ENCODE measurements at places on chromosomes 12 and 14.

DNA sequence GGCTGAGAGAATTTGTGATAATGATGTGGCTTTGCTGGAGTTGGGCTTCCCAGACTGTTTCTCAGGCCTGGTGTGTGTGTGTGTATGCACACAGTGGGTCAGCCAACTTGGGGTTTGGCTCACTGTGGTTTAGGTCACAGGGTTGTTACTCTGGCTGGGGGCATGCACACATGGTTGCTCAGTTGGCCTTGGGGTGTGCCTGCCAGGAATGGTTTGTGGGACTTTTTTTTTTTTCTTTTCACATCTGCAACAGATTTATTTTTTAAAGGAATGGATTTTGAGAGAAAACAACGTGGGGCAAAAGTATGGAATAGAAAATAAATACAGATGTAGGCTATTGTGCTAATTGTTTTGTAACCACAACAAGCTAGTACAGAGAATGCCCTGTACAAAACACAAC lies 25.0 kb upstream of the GTF2A1 start:
- no peak for DNase-seq

- DNase-seq = no peak
Observed at GRCh38 chr14:59116984-59117415, 71.5 kb upstream of the DAAM1 start.

GRCh38 chr12:109995361-109995685 lies 845 bp downstream of the GIT2 start:
- DNase-seq = no peak

GRCh38 chr14:62123961-62124360 lies 361.7 kb downstream of the SNAPC1 start:
- DNase-seq = no peak

- no peak for DNase-seq
Observed at GRCh38 chr12:80116735-80117134, 17.4 kb downstream of the OTOGL start.

- no peak for DNase-seq
Observed at GRCh38 chr12:2804393-2805142, 7.9 kb upstream of the ITFG2 start.

GRCh38 chr14:93906341-93907329 lies 20.5 kb upstream of the FAM181A start:
- peak; percentile 23 for DNase-seq

DNA sequence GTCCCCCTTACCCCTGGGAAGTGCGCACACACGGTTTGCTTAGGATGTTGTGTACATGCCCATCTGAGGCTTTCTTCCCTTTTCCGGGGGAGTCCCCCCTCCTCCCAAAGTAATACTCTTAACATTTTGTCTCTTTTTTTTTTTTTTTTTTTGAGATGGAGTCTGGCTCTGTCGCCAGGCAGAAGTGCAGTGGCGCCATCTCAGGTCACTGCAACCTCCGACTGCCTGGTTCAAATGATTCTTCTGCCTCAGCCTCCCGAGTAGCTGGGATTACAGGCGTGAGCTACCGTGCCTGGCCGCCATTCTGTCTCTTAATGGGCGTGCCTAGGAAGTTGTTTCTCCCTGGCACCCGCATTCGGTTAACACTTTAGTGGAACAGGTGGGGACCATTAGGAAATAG lies 4.5 kb upstream of the GMFB start:
- DNase-seq = no peak

DNA sequence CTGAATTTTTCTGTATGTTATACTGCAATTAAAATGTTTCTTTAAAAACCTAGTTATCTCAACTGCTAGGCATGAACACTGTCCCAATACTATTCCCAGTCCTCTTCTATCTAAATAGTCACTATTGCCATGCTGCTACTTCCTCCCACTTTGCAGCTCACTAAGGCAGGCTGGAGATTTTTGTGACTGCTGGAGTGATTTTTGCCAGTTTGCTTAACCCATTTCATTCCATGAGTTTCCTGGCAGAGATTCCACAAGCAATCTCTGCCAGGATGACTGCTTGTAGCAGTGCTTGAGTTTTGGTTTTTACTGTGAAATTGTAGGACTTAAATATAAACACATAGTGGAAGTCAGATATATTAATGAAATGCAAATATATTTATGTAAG lies 80.8 kb downstream of the BHLHE41 start:
- no peak for DNase-seq

GRCh38 chr14:87430810-87431209 lies 562.2 kb downstream of the GALC start:
- DNase-seq = no peak

- DNase-seq = no peak
Observed at GRCh38 chr12:7019043-7019569, 830 bp upstream of the LPCAT3 start.

GRCh38 chr12:102249079-102249841 lies 51.6 kb upstream of the PMCH start:
- DNase-seq = no peak

- no peak for DNase-seq
Observed at GRCh38 chr12:101768781-101769180, 29.5 kb upstream of the SYCP3 start.

DNA sequence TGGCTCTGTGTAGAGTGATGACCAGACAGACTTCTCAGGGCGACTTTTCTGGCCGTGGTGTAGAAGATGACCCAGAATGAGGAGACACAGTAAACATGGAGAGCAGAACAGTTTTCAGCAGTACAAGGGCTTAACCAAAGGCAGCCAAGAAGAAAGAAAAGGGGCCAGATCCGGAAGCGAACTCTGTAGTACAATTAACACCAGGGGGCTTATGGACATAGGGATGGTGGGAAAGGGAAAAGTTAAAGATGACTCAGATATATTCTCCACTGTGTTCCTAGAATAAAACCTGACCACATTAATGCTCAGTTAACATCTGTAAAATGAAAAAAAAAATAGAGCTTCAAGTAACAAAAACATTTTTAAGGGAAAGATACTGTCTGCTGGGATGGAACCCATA lies 60.2 kb downstream of the LGR5 start:
- DNase-seq = no peak

GRCh38 chr12:52175371-52176350 lies 16.2 kb downstream of the KRT80 start:
- DNase-seq = no peak

- no peak for DNase-seq
Observed at GRCh38 chr14:103136388-103137271, 13.4 kb downstream of the TNFAIP2 start.

- DNase-seq = no peak
Observed at GRCh38 chr14:104872469-104873341, 7.6 kb downstream of the CEP170B start.

- DNase-seq = no peak
Observed at GRCh38 chr12:185576-185955, 28.4 kb downstream of the SLC6A12 start.

DNA sequence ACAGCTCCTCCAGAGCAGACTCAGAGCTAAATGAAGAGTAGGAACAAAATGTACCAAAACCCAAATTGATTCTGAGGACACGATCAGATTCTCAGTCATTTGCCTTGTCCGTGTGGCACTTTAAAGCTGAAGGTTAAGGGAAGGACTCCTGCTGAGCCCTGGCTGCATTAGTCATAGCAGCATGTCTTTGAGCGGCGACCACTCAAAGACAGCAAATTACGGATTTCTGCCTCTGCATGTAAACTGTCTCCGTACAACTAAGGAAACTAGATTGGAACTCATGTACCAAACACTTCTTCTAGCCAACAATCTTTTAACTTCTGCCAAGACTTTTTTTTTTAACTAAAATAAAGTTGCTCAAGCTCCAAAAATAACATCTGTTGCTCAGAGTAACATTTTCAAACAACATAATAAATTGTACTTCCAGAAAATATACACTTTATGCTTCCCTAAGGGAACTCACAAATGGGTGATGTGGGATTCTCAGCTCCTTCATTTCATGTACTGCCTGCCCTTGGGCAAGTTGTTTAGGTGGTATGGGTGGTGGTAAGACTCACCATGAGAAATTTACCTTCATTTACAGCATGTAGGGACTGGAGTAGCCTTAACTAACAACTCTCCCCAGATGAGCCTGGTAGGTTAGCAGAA lies 56.1 kb downstream of the RERG start:
- no peak for DNase-seq

DNA sequence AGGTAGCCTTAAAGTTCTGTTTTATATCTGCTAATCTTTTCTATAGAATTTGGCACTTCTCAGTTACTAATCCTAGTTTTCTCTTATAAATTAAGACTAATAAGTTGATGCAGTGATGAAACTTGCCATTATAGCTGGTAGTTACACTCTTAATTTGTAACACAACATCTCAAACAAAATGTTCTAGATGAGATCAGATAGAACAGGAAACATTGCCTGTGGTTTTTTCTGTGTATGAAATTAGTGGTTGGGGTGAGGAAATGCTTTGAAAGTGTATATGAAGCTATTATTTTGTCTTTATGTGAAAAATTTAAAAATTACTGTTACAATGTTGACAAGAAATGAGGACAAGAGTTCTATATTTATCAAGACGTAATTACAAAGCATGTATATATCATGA lies 91.9 kb downstream of the PCNX1 start:
- no peak for DNase-seq

GRCh38 chr14:67680121-67680602 lies 5.7 kb upstream of the VTI1B start:
- no peak for DNase-seq

DNA sequence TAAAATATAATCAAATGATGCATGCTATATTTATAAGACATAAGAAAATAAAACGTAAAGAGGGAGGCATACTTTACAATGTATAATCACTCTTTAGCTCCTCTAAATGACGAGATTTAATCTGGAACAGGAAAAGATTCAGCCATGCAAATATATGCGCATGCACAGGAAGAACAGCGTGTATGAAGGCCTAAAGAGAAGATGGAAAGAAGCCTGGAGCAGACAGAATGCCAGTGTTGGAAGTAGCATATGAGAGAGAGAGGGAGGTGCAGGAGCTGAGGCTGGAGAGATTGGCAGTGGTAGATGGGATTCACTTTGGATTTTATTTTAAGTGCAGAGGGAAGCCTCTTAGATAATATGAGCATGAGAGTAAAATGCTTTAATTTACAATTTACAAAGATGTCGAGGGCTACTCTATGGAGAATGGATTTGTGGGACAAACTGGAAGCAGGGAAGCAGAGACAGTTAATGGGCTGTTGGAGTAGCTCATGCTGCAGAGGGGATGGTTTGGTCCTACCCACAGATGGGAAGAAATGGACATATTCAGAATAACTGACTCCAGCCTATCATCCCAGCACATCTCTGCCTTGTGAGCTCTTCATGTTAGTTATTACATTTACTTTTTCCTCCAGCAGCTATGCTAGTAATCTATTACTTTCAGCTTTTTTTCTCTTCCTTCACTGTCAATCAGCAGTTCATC lies 411.1 kb downstream of the TMTC2 start:
- DNase-seq = no peak

DNA sequence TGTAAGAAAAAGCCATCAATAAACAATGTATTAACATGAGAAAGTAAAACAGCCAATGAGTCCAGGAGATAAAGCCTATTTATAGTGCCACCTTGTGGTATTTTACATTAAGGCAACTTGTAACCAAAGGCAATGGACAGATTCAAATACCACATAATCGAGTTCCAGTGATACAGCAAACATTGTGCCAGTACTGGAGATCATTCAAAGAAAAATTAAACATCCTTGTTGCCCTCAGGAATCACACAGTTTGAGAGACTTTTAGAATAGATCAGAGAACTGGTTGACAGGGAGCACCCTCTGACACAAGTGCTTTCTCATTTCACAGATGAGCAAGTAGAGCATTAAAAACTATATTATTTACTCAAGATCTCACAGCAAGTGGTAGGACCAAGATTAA lies 98.1 kb downstream of the DDHD1 start:
- no peak for DNase-seq

DNA sequence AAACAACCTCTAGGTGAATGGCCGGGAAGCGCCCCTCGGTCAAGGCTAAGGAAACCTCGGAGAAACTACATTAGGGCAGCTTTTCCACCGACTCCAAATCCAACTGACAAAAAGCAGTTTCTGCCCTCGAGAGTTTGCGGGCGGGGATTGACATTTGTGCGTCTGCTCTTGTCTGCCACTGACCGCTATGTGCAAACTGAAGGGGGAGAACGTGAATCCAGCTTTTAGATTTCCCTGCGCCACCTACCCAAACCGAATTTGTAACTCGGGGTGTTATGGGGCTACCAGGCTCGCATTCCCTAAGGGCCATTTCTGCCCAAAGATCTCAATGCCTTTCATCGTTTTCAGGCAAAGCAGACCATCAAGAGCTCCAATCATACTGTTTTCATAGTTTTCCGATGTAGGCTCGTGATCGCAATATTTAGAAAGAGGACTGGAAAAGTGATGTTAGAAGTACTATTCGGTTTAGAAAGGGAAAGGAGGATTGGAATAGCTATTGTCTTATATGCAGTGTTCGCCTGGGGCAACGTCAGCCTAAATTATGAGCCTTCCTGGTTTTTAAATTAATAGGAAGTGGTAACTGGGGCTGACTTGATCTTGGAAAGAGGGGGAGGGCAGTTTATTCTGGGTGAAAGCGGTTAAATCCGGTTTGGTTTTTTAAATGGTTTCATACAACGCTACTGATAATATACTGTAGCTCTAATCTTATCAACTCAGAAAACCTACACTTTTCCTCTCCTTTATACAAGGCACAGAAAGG lies 45.4 kb downstream of the BCAT1 start:
- DNase-seq = no peak

GRCh38 chr14:59184396-59184795 lies 4.1 kb upstream of the DAAM1 start:
- no peak for DNase-seq

- no peak for DNase-seq
Observed at GRCh38 chr12:79883216-79883615, 51.7 kb downstream of the PPP1R12A start.

DNA sequence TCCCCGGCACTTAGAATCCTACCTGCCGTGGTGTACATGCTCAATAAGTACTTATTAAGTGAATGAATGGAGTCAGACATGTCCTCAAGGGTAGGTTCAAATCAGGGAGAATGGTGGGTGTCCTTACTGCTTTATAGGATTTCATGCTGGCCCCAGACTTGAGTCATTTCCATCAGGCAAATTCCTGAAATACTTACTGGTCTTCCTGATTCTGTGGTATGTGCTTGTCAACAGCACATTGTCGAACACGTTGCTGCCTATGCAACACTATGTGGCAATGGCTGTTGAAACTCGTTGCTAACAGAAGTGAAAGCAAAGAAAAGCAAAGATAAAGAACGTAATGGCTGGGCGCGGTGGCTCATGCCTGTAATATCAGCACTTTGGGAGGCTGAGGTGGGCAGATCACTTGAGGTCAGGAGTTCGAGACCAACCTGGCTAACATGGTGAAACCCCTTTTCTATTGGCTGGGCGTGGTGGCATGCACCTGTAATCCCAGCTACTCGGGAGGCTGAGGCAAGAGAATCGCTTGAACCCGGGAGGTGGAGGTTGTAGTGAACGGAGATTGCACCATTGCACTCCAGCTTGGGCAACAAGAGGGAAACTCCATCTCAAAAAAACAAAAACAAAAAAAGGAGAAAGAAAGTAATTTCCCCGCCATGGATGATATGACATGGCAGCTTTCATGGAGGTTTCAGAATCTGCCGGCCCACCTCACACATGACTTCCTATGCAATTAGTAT lies 214.9 kb downstream of the ZFP36L1 start:
- DNase-seq = no peak

All from activated T-cell treated with anti-CD3 and anti-CD28 coated beads, Interleukin-2, amount 50 U/mL, for 4 hours (primary cell).